ENCODE measurements at places on chromosomes 2 and 18. TPM values are rescaled to one million over a fixed set of nuclear protein-coding genes. Genes with fewer than 3 reads are reported as not detected.

Gene CABYR
- 7.2 TPM for total RNA-seq

Gene AMER3
- total RNA-seq = not detected

Gene AGXT
- not detected for total RNA-seq

Gene GAREM2
- total RNA-seq = 0.27 TPM

Gene ORC4
- total RNA-seq = 26.9 TPM
